ENCODE measurements at places on chromosomes 6 and 20. TPM values are rescaled to one million over a fixed set of nuclear protein-coding genes. Genes with fewer than 3 reads are reported as not detected.

The RNGTT gene
- 15.5 TPM for total RNA-seq

DNA sequence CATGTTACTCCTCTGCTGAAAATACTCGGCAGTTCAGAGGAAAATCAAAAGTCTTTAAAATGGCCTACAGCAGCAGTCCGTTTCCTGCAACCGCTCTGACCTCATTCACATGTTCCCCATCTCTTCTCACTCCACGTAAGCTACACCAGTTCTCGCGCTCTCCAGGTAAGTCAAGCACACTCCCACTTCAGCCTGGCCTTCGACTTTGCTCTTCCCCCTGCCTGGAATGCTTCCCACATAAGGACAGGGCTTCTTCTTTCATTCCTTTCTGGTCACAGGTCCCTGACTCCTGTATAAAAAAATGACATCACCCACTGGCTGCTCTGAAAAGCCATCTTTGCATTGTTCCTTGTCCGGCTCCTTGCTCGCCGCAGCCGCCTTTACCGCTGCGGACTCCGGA is 42.7 kb downstream of the MGME1 start:
- DNase-seq, result no peak

The MYCT1 gene
- not detected for total RNA-seq

The QKI gene
- 60.6 TPM for total RNA-seq

The SLC17A4 gene
- total RNA-seq, result not detected

- DNase-seq, result peak; percentile 20
Observed at GRCh38 chr6:107670792-107671199, 153.3 kb downstream of the SCML4 start.

GRCh38 chr6:17505062-17505476 is 95.0 kb upstream of the FAM8A1 start:
- DNase-seq, result no peak

GRCh38 chr20:57754190-57754589 is 44.4 kb upstream of the PMEPA1 start:
- no peak for DNase-seq

DNA sequence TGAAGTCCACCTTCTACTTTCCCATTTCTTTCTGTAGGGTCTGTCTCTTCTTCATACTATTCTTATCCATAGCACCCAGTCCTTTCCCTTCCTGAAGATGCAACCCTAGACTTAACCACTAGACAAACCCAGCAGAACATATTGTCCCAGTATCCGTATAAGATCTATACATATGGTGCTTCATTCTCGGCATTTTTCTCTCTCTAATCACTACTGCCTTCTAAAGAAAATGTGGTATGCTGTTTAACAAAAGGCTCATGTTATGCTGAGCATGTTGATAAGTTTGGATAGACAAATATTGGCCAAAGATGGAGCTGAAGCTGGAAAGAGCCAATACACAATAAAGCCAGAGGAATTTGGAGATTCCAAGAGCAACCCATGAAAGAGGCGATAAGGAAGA is 212.6 kb downstream of the MAFB start:
- DNase-seq, result no peak

The BMP2 gene
- total RNA-seq, result 2.0 TPM

The EFCAB8 gene
- 0.50 TPM for total RNA-seq

GRCh38 chr6:135537741-135538301 is 40.3 kb upstream of the AHI1 start:
- DNase-seq, result peak; percentile 90

The ESR1 gene
- 0.33 TPM for total RNA-seq

- DNase-seq, result no peak
Observed at GRCh38 chr6:168133687-168134559, 54.9 kb upstream of the FRMD1 start.

GRCh38 chr6:141463237-141463977 is 669.3 kb upstream of the GJE1 start:
- DNase-seq, result no peak

The IBTK gene
- 53.2 TPM for total RNA-seq

The VAPB gene
- total RNA-seq, result 14.7 TPM

GRCh38 chr6:87723170-87724078 is 21.4 kb upstream of the AKIRIN2 start:
- DNase-seq, result peak; percentile 98

Data from mammary epithelial cell (primary cell).